ENCODE measurements at places on chromosomes 2 and 18.

- DNase-seq, result no peak
Observed at GRCh38 chr18:13239171-13239956, 20.8 kb downstream of the LDLRAD4 start.

DNA sequence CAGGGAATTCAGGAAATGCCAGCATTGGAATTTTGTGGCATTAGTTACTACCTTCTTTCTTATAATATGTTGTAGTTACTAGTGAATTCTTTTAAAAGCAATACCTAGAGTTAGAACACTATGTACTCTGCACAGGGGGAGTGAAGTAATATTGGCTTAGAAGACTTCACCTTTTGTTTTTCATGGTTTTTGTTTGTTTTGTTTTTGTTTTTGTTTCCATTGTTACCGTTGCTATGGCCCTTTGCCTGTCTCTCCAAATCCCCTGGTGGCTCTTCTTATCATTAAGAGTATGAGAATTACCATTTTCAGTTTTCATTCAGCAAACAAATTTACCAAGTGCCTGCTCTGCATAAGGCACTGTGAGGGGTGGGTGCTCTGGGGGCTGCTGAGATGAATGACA, 160.1 kb downstream of the HAUS1 start:
- DNase-seq, result no peak

DNA sequence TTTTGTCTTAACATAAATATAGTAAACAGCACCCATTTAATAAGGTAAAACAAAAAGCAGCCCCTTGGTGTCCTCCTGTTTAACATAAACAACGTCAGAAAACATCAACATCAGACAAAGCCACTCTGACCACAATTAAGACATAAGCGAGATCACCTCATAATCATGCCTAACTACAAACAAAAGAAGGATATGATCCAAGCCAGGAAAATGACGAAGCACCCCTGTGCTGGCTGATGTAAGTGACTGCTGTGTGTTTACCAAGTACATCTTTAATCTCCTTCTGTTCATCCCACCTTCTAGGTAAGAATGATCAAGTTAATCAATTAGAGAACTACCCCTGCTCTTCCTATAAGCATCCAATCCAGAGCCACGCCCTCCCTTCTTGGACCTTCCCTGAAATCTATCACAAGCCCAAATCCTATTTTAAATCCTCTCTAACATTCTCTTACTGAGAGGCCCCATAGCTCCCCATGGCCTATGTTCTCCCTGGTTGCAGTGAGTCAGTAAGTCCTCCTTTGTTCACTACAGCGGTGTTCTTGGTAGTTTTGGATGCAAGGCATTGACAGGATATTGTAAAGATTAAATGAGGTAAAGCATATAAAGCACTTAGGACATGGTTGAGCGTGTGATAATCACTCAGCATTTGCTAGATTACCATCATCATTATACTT, 424.2 kb downstream of the TSN start:
- no peak for DNase-seq

DNA sequence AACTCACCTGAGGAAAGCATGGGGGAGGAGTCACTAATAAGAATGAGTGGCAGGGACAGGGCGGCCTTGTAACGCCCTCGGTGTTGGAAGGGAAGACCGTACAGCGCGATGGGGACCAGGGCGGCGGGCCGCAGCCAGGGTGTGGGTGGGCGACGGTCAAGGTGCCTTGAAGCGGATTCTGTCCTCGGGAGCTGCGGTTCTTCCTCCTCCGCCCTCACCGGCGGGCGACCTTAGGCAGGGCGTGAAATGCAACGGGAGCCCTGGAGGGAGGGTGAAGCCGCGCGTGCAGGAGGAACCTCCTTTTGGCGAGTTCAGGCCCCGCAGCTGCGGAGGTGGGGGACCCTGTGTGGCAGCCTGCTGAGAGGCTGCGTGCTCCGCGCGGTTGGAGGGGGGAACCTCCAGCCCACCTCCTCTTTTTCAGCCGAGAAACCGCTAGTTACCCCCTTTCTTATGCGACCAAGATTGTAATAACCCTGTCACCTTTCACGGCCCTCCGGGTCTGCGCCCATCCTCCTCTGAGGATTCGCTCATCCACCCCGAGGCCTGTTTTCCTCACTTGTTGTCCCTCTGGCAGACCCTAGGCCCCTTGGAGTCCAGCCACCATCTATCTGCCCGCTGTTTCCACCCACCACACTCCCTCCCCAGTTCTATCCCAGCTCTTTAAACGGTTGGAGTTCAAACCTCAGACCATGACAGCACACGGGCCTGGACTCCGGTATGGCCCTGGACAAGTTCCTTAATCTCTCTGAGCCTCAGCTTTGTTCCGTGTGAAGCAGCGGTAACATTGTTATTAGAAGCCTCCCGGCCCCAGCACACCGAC, 823 bp upstream of the RNU2-63P start:
- no peak for DNase-seq

- no peak for DNase-seq
Observed at GRCh38 chr2:71742953-71743601, 289.7 kb downstream of the DYSF start.

GRCh38 chr2:135318808-135319207, 212.2 kb downstream of the ZRANB3 start:
- DNase-seq, result no peak

- DNase-seq, result no peak
Observed at GRCh38 chr2:32136097-32136496, 29.6 kb upstream of the SLC30A6 start.

DNA sequence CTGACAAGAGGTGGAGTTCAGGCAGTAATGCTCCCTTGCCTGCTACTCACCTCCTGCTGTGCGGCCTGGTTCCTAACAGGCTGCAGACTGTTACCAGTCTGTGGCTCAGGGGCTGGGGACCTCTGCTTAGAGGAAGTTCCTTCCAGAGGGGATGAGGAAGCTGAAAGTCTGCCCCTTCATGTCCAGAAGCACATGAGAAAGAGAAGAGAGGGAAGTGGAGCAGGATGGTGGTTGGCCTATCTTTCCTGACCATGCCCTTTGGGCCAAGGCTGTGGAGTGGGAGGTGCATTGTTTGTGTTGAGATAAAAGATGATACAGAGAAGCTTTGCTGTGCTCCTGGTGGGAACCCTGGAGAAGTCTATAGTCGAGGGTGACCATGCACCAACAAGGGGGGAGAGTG, 112.5 kb downstream of the LPIN1 start:
- DNase-seq, result no peak

DNA sequence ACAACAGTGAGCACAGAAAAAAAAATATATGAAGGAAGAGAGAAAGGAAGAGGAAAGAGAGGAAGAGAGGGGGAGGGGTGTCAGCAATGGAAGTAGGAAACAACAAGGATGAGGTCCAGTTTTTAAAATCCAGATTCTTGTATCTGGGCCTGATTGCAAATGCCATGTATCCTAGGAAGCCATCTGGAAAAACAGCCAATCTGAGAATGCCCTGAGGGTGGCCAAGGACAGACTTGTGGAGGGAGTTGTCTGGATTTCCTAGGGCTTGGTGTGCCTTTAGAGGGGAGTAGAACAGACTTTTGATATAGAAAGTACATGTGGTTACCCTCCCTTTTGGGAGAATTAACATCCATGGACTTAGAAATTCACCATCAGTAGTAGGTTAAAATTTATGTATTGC, 47.1 kb downstream of the PRKCE start:
- DNase-seq, result no peak
